ENCODE measurements at places on chromosomes 6 and 20. TPM values are rescaled to one million over a fixed set of nuclear protein-coding genes. Genes with fewer than 3 reads are reported as not detected.

The RUNX2 gene
- 8.1 TPM for total RNA-seq

The DEFB112 gene
- not detected for total RNA-seq

The ECT2L gene
- total RNA-seq = not detected

The UNC93A gene
- total RNA-seq = not detected

DNA sequence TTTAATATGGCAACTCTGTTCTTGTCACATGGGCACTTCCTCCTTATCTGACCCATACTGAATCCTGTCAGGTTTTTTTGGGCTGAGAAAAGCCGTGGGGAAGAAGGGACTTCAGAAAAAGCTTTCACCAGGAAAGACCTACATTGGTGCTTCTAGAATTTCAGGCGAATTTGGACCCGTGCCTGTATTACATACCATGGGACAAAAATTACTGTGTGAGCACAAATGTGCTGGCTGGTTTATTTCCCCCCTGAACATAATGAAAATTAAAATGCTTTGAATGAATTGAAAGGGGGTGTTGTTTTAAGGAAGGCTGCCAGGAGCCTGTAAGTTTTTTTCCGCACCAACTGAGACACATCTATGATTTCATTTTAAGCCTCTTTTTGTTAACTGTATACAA is 29.6 kb downstream of the CAP2 start:
- H3K27ac ChIP-seq = no peak overlapping the region
- H3K36me3 ChIP-seq = no peaks in the 10 kb centered on the region
- no peak for DNase-seq

DNA sequence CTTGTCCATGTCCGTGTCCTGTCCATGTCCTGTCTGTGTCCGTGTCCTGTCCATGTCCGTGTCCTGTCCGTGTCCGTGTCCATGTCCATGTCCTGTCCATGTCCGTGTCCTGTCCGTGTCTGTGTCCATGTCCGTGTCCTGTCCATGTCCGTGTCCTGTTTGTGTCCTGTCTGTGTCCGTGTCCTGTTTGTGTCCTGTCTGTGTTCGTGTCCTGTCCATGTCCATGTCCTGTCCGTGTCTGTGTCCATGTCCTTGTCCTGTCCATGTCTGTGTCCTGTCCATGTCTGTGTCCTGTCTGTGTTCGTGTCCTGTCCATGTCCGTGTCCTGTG is 55.0 kb upstream of the BHLHE23 start:
- H3K27me3 ChIP-seq = peaks cover 58% of the 10 kb centered on the region
- H3K27ac ChIP-seq = no peak overlapping the region
- no peaks in the 10 kb centered on the region for H3K4me1 ChIP-seq
- no peaks in the 10 kb centered on the region for H3K36me3 ChIP-seq

GRCh38 chr6:87922196-87922946 is 125.3 kb upstream of the SPACA1 start:
- H3K4me3 ChIP-seq = no peak overlapping the region
- no peaks in the 10 kb centered on the region for H3K27me3 ChIP-seq
- H3K27ac ChIP-seq = no peak overlapping the region
- no peaks in the 10 kb centered on the region for H3K4me1 ChIP-seq
- DNase-seq = no peak
- H3K36me3 ChIP-seq = no peaks in the 10 kb centered on the region

- no peaks in the 10 kb centered on the region for H3K36me3 ChIP-seq
- peaks cover 5% of the 10 kb centered on the region for H3K27me3 ChIP-seq
- no peaks in the 10 kb centered on the region for H3K4me1 ChIP-seq
- H3K4me3 ChIP-seq = no peak overlapping the region
- H3K27ac ChIP-seq = no peak overlapping the region
Observed at GRCh38 chr20:63317061-63317460, 24.1 kb downstream of the COL20A1 start.

GRCh38 chr6:36728289-36729160 is 30.9 kb downstream of the RAB44 start:
- no peaks in the 10 kb centered on the region for H3K27me3 ChIP-seq
- no peak overlapping the region for H3K4me3 ChIP-seq
- no peak overlapping the region for H3K27ac ChIP-seq
- H3K4me1 ChIP-seq = no peaks in the 10 kb centered on the region
- no peak for DNase-seq

GRCh38 chr6:146803601-146804000 is 204.8 kb downstream of the ADGB start:
- H3K4me1 ChIP-seq = no peaks in the 10 kb centered on the region
- no peaks in the 10 kb centered on the region for H3K36me3 ChIP-seq
- no peak overlapping the region for H3K27ac ChIP-seq
- H3K27me3 ChIP-seq = no peaks in the 10 kb centered on the region
- DNase-seq = no peak

DNA sequence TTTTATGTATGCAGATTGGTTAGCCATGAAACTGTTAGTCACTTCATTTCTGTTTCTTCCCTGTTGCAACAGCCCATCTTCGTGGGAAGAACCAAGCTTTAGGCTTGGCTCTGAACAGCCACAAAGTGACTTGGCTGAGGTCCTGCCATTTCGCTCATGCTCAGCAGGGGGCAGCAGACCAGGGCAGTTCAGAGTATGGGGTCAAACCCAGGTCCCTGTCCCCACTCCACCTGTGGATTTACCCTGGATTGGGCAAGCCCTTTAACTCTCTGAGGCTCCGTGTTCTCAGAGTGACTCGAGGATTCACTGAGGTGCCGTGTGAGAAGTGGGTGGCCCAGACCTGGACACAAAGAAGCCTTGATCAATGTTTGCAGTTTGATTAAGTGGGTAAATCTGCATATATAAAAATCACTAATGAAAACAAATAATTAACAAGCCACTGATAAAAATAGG is 19.8 kb upstream of the MAP1LC3A start:
- no peak overlapping the region for H3K4me3 ChIP-seq
- H3K36me3 ChIP-seq = peaks cover 31% of the 10 kb centered on the region
- peaks cover 10% of the 10 kb centered on the region for H3K4me1 ChIP-seq
- no peaks in the 10 kb centered on the region for H3K27me3 ChIP-seq

DNA sequence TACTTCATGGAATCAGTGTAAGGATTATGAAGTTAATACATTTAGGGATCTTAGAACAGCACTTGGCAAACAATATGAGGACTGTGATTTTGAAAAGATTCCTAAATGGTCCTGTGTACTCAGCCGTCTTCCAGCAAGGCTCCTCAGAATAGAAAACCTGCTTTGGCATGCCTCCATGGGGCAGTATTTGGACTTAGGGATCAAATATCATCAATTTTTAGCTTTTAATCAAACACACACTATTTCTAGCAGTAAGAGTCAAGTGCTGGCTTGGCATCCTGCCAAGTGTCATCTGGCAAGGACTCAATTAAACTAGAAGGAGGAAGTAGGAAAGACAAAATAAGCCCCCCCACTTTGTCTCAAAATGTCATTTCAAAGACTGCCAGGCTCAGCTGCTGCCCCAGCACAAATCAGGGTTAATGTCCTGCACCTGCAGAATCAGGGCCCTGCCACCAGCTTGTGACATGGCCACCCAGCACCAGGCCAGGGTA is 40.8 kb downstream of the IYD start:
- H3K4me1 ChIP-seq = peaks cover 8% of the 10 kb centered on the region
- DNase-seq = peak; percentile 58
- no peaks in the 10 kb centered on the region for H3K36me3 ChIP-seq
- H3K27ac ChIP-seq = no peak overlapping the region
- H3K27me3 ChIP-seq = no peaks in the 10 kb centered on the region

DNA sequence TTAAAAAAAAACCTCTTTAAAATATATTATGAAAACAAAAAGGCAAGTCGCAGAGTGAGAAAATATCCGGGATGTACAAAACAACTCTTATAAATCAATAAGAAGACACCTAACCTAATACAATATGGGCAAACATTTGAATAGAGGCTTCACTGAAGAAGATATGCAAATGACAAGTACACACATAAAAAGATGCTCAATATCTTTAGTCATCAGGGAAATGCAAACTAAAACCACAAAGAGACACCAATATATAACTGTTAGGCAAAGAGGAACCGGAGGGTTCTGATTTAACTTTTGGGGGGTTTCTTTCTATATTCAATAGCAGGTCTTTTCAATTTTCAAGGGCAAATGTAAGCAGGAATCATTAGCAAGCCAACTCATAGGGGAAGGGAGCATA is 480.7 kb upstream of the SPTLC3 start:
- H3K4me1 ChIP-seq = no peaks in the 10 kb centered on the region
- H3K27me3 ChIP-seq = no peaks in the 10 kb centered on the region
- H3K4me3 ChIP-seq = no peak overlapping the region
- H3K27ac ChIP-seq = no peak overlapping the region
- no peak for DNase-seq

GRCh38 chr20:7792150-7792869 is 147.9 kb downstream of the HAO1 start:
- H3K4me3 ChIP-seq = no peak overlapping the region
- no peak overlapping the region for H3K27ac ChIP-seq
- no peaks in the 10 kb centered on the region for H3K4me1 ChIP-seq
- H3K27me3 ChIP-seq = no peaks in the 10 kb centered on the region
- DNase-seq = no peak

DNA sequence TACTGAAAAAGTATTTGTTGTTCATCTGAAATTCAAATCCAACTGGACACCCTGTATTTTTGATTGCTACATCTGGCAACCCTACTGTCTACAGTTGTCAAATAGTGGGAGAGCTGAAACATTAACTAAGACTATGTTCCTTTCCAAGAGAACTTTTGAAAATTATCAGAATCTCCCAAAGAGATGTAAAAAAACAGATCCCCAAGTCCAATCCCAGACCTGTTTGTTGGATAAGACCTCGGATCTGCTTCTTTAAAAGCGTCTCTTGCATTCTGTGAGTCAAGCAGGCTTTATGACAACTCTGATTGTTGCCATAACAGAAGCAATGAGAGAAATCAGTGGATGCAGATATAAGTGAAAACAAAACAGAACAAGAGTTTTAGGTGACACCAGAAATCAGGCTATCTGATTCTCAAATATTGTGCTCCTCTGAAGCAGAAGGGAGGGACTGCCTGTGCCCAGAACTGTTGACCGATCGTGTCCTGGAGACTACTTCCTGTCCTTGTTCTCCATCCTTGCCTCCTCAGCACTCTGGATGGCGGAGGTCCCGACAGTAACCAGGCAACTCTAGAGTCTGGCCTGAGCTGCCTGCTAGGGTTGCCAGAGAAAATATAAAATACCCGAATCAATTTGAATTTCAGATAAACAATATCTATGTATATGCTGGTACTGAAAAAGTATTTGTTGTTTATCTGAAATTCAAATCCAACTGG is 853.8 kb downstream of the MAFB start:
- no peak overlapping the region for H3K27ac ChIP-seq
- no peaks in the 10 kb centered on the region for H3K36me3 ChIP-seq
- H3K27me3 ChIP-seq = no peaks in the 10 kb centered on the region
- H3K4me1 ChIP-seq = no peaks in the 10 kb centered on the region
- DNase-seq = no peak

DNA sequence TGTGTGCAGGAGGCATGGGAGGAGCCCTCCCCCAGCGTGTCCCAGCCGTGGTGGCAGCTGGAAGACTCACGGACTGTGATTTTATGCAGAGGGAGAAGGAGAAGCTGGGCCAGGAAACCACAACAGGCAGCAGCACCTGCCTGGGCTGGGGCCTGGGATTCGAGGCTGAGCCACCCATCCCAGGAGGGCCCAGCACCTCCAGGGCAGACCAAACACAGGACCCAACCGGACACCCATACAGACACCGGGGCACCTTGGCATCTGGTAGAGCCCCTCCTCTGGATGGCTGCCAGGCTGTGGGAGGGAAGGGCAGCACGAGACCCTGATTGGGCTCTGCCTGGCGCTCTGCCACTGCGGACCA is 41.7 kb upstream of the CHRNA4 start:
- no peaks in the 10 kb centered on the region for H3K36me3 ChIP-seq
- no peaks in the 10 kb centered on the region for H3K4me1 ChIP-seq
- no peak overlapping the region for H3K4me3 ChIP-seq
- no peak for DNase-seq
- no peaks in the 10 kb centered on the region for H3K27me3 ChIP-seq
- H3K27ac ChIP-seq = no peak overlapping the region

GRCh38 chr6:43120944-43121913 is 45.1 kb downstream of the PTK7 start:
- H3K4me3 ChIP-seq = no peak overlapping the region
- DNase-seq = peak; percentile 41
- H3K27me3 ChIP-seq = no peaks in the 10 kb centered on the region
- peaks cover 12% of the 10 kb centered on the region for H3K4me1 ChIP-seq
- H3K36me3 ChIP-seq = no peaks in the 10 kb centered on the region
- H3K27ac ChIP-seq = no peak overlapping the region

DNA sequence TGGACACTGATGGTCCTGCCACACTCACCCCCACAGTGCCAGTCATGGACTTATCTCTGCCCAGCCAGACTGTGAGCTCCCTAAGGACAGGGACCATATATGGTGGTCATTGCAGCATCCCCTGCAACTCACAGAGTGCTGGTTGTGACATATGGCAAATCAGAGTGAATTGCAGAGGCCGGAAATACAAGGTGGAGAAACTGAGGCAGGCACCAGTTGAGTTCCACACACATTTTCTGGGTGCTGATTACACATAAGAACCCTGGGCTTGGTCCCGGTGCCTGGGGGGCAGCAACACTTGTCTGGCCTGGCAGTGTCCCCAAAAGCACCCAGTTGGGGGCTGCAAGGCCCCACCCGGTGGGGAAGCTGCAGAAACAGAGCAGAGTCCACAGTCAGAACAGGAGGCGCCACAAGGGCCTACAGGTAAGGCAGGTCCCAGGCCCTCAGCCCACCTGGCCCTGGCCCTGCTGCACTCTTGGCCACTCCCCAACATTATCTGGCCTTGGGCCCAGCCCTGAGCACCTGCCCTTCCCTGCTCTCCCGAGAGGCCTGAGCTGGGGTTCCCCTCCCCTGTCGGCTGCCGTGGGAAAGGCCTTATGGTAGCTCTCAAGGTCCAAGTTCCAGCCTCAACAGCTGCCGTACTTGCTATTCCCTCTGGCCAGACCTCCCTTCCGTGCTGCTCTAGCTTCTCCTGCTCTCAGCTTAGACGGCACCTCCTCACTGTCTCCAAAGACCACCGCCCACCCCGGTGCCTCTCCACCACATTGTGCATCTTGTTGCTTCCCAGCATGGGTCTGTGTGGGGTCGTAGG is 140.8 kb upstream of the PTPN1 start:
- H3K4me3 ChIP-seq = no peak overlapping the region
- peaks cover 6% of the 10 kb centered on the region for H3K4me1 ChIP-seq
- DNase-seq = peak; percentile 89

- H3K4me3 ChIP-seq = no peak overlapping the region
- no peaks in the 10 kb centered on the region for H3K4me1 ChIP-seq
- H3K36me3 ChIP-seq = no peaks in the 10 kb centered on the region
Observed at GRCh38 chr6:150659046-150659763, 59.5 kb downstream of the PLEKHG1 start.

GRCh38 chr20:55656231-55656775 is 349.0 kb downstream of the CBLN4 start:
- no peak overlapping the region for H3K4me3 ChIP-seq
- DNase-seq = no peak
- H3K4me1 ChIP-seq = no peaks in the 10 kb centered on the region
- no peak overlapping the region for H3K27ac ChIP-seq
- H3K36me3 ChIP-seq = no peaks in the 10 kb centered on the region

DNA sequence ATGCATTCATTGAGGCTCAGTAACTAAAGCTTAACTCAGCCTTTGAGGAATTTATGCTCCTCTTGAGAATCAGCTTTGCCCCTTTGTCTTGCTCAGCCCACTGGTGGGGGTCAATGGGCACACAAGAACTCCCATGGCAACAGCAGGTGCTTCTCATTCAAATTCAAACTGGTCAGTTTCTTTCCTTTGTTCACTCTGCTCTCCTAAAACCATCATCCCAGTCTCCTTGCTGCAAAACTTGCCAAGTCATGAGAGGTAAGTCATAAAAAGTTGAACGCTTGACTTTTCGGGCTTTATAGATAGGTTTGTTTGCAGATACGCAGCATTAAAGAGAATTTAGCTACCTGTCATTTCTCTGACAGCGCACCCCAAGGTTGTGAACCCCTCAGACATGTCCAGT is 146.8 kb downstream of the TFAP2A start:
- no peaks in the 10 kb centered on the region for H3K4me1 ChIP-seq
- no peak overlapping the region for H3K27ac ChIP-seq
- H3K27me3 ChIP-seq = peaks cover 19% of the 10 kb centered on the region
